Fibroblast of skin of right biceps (primary cell): ENCODE measurements at places on chromosomes 2 and 18.
A peak's percentile ranks its signal among the peaks of the same experiment; 100 is the strongest.

DNA sequence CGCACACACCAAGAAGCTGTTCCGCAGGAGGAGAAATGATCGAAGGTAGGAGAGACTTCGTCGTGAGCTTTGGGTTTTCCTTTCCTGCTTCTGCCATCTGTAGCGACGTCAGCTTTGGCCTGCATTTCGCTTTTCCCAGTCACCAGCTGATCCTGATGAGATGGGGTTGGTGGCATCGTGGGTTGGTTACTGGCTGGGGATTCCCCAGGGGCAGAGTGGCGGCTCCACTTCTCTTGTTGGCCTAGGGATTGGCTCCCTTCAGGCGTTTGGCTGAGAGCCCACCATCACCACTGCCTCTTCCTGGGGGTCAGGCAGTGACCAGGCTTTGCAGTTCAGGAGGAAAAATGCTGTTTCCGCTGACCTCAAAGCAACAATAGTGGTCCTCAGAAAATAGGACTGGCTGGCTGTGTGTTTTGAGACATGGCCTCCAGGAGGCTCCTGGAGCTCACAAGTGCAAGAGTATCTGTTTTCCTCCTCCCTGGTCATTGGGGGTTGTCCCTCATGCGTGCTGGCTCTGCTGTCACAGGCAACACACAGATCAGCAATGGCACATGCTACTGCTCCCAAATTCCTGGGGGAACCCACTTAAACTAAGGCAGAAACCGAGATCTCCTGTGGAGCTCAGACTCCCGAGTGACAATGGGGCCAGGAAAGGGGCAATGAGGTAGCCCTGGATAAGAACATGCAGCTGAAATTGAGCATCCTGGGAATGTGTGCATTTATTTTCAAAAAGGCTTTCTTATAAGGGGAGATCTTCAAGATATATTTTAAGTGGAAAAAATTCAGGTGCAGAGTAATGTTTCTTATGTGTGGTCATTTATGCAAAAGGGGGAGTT, 173.0 kb downstream of the CTIF start:
- peak; percentile 65 for DNase-seq

DNA sequence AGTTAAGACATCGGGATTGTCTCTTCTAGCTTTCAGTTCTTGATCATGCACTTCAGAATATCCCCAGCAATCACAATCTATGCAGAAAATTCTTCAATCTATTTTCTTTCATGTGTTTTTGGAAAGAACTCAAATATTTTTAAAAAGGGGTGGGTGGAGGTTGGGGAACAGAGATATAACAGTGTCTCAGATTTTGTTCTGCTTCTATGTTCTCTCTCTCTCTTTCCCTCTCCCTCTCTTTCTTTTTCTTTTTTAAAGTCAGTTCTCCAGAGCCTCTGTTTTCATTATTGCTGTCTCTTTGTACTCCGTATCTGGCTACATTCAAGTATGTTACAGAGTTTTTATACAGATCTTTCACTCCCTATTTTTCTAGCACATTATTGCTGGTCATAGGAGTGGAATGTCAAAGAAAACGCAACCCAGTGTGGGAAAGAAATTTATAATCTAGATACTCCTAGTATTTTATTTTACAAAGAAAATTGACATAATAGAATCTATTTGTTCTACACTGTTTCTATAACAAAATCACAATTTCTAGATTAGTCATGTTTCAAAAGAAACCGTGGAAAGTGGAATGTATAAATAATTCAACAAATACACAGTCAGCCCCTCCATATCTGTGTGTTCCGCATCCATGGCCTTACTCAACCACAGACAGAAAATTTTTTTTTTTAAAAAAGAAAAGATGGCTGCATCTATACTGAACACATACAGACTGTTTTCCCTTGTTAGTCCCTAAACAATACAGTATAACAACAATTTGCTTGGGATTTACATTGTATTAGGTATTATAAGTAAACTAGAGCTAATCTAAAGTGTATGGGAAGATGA, 11.2 kb upstream of the NEMP2 start:
- peak; percentile 39 for DNase-seq

DNA sequence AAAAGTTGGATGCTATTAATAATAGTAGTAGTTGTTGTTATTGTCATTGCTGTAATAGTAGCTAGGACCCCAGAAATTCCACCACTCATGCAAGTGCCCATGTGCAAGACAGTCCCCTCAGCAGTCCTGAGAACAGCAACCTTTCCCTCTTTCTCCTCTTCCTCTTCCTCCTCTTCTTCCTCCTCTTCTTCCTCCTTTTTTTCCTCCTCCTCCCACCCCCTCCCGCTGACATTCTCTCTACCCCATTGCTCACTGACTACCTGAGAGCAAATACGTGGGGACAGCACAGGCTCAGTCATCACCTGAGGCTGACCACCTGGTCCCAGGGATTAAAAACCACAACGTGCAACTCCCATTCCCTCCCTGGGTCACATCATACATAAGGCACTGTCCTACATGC, 41.8 kb downstream of the SMAD7 start:
- DNase-seq, result no peak

DNA sequence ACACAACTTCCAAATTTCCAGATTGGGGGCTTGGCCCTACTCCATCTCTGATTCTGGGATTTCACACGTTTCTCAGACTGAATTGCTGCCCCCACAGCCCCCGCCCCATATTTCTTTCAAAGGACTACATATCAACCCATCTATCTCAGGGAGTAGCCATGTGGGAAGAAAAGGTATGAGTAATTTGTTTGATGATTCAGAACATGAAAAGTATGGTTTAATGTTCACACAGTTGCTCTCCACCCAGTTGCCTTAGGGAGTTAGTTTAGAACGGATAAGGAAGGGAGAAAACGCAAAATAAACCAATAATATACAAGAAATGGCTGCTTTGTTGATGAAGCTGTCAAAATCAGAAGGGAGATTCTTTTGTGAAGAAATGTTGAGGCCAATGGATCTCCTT, 145.1 kb downstream of the PIEZO2 start:
- peak; percentile 2 for DNase-seq

DNA sequence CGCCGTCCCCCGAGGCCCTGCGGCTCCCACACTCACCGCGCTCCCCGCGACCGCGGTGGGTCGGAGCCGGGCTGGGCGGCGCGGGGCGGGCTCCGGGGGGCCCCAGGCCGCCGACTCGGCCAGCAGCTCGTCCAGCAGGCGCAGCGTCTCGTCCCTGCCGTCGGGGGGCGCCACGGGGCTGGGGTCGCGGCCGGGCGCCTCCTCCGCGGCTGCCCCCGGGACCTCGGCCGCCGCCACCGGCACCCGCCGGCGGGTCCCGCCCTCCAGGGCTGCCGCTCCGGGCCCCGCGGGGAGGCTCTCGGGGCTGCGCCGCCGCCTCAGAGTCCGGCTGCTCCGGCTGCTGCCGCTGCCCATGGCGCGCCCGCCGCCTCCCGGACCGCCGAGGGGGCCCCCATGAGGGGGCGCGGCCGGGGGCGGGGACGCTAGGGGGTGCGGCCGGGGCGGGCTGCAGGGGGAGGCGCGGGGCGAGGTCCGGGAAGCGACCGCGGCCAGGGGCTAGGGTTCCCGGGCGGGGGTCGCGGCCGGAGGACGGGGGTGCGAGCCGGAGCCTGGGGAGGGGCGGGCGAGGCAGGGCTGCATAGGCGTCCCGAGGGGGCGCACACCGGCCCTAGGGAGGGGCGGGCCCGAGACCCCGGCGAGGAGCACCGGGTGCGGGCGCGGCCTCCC, at the start of gene CYS1:
Gene CYS1, minus strand, starts transcription at position 542 of the 666 bp plus-strand sequence. Its CDS starts 188 bp downstream, at position 354.
- no peak for DNase-seq

DNA sequence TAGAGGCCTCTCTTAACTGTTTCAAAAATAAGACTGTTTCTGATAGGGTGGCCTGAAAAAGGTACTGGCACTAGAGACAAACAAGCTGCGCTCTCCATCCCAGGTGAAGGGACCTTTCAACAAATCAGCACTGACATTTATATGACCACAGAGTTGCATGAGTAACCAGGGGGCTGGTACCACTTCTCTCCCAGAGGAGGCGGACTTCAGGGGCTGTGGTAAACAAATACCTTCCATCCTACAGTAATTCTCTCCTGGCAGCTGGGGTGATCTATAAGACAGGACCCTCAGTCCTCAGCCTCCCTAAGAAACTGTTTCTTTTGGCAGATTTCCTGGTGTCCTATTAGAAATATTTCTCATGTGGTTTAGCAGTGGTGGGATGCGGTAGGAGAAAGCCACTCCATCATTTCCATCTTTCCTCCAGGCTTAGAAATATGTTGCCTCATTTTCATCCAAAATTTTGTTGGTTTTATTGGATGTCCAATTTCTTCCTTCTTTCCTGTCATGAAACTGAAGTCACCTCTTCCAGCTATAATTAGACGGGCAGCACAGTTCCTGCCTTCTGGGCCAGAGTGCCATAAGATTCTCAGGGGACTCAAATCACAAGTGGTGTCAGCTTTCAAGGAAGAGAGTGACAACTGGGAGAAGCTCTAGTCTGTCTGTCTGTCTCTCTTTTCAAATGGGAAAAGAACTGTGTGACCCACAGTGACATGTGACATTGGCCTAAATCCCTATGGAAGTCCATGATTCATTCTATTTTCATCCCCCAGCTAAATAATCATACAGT, 96.4 kb downstream of the CYRIA start:
- no peak for DNase-seq

DNA sequence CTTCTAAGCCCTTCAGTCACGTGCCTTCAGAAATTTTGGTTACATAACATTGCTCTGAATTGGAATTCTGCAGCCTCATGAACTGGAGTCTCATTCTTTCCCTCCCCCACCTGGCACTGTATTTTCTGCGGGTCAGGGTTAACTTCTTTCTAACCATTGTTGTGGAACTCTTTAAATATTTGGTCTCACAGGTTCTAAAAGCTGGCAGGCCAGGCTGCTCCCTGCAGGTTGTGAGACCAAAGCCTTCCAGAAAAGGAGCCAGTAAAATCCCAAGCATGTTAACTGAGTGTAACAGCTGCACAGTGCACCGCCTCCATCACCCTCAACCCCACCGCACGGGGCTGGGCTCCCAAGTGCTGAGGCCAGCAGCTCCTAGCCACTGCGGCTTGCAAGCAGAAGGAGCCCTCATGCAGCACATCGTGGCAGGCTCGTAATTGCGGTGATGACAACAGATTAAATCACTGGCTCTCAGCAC, 174.1 kb upstream of the ALPP start:
- peak; percentile 30 for DNase-seq

GRCh38 chr2:158760887-158761286, 34.2 kb upstream of the DAPL1 start:
- no peak for DNase-seq

DNA sequence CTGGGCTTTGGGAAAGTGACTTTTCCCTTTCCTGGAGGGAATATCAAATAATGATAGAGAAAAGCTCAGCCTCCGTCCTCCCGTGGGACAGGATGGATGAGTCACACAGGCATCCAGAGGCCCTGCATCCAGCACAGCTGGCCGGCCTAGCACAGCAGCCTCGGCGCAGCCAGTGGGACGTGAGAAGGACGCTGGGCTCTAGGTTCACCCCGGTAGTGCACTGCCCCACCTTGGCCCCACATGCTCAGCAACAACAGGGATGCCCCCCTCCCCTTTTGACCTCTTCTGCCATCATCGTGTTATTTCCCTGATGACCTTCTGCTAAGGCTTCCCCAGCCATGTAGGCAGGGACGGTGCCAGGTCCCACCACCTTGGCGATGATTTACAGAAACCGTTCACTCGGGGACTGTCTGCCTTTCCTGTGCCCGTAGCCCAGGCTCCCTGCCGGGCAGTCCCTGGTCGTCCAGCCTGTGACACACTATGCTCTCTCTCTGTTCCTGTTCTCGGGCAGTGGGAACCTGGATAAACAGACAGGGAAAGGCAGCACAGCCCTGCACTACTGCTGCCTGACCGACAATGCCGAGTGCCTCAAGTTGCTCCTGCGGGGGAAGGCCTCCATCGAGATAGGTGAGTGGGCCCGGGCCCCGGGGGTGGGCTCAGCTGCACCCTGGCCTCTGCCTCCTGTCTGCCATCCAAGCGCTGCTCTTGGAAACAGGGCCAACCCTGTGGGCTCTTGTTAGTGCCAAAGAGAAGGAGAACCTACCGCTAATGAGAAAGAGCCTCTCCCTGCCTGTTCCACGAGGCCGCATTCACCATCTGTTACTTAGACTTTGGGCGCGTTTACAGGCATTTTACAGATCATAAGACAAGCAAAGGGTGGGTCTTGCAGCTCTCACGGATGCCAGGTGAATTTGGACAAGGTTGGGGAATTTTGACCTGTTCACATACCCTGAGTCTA, 44.6 kb downstream of the ITGB1BP1 start:
- DNase-seq, result peak; percentile 80

DNA sequence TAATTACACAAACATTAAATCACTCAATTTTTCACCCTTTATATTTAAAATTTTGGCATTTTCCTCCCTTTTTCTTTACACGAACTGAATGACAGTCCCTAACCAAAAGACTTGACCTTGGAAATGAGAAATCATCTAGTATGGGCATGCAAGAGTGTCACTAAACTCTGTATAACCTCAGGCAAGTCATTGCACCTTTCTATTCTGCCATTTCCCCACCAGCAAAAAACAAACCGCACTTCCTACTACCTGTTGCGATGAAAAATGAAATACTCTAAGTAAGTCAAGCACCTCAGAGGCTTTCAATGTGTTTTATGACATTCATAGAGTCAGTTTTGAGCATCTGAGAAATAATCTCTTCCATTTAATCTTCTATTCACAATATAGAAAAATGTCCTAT, 44.1 kb downstream of the ANKRD44 start:
- DNase-seq, result no peak

DNA sequence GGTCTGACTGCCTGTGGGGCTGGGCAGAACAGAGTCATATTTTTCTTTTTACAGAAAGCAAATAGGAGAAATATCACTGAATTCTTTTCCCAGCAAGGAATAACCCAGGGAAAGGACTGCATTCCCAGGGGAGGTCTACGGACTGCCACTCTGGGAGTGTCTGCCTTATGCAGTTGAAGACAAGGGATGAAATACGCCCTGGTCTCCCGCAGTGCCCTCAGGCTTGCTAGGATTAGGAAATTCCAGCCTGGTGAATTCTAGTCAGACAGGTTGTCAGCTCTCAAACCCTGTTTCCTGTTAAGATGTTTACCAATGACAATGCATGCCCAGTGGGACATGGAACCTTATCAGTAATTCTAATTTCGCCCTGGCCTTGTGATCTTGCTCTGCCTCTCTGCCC, 30.3 kb upstream of the PDK1 start:
- DNase-seq, result no peak

GRCh38 chr2:104938231-104938941, 84.5 kb downstream of the POU3F3 start:
- no peak for DNase-seq
